ENCODE measurements at places on chromosomes 5 and 9.

GRCh38 chr9:4663956-4664355 lies 1.9 kb downstream of the PLPP6 start:
- no peak for DNase-seq

- DNase-seq = peak; percentile 79
These were observed 266.4 kb upstream of the IRX4 start for GRCh38 chr5:2149195-2149539.

DNA sequence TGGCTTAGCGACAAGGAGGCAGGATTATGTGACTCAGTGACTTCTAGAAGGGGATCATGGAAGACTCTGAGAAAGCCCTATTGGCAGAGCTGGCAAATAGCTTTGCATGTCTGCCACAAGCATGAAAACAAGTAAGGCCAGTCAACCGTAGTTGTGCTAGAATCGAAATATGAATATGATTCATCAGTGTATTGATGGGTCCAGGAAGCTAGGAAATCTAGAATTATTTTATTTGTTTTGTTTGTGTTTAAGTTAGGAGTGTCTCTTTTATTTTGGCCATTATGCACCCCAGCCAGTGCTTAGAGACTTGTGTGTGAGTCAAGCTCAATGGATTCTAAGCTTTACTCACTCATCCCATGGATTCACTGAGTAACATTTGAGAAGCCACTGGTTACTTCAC lies 3.8 kb upstream of the ITGA2 start:
- no peak for DNase-seq

- no peak for DNase-seq
These were observed 9.6 kb upstream of the CTNNAL1 start for GRCh38 chr9:109022873-109023272.

DNA sequence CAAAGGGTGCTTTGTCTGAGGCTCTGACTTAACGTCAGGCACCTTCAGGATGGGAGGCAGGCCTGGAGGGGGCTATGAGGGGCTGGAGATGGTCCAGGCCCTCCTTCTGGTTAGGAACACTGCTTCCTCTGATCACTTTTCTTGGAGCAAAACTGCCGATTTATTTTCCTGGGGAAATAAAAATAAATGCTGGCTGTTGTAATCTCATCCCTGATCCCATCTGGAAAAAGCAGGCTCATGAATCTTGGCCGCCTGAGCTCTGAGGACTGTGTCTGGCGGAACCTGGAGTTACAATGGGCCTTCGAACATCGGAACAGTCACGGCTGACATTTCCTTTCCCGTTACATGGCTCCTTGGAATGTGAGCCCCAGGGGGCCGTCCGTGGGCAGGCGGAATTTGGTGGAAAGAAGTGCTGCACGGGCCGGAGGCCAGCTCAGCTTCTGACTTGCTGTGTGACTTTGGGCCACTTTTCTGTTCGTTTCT lies 157.8 kb downstream of the RGS3 start:
- peak; percentile 43 for DNase-seq

- DNase-seq = no peak
These were observed 286.4 kb upstream of the CDH12 start for GRCh38 chr5:23139338-23140171.

- no peak for DNase-seq
These were observed 61.4 kb downstream of the LMX1B start for GRCh38 chr9:126675147-126675467.

DNA sequence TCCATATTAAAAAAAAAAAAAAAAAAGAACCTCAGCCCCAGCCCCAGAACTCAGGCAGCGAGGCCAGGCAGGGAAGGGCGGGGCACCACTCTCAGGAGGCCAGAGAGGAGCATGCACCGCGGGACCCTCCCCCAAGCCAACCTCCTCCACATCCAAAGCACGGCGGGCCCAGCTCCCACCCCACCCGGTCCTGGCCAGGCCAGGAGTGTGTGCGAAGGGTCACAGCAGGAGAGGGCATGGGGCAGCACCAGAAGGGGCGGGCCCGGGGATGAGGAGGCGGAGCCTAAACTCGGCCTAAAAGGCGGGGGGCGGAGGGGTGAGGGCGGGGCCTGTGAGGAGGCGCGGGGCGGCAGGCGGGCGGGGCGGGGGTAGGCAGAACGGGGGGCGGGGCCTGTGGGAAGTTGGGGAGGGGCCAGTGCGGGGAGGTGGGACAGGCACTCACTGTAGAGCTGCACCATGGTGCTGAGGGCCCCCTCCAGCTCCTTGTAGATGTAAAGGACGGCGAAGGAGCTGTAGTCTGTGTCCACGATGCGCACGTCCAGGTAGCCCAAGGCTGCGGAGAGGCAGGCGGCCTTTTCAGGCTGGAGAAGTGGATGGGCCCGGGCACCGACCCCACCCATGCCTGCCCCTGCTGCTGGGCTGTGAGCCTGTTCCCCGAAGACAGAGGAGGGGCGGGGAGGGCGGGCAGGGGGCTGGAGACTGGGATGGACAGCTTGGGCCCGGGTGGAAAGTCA lies 1.2 kb downstream of the LCN15 start:
- DNase-seq = peak; percentile 20

- no peak for DNase-seq
These were observed 32.1 kb upstream of the POMT1 start for GRCh38 chr9:131470581-131470991.

DNA sequence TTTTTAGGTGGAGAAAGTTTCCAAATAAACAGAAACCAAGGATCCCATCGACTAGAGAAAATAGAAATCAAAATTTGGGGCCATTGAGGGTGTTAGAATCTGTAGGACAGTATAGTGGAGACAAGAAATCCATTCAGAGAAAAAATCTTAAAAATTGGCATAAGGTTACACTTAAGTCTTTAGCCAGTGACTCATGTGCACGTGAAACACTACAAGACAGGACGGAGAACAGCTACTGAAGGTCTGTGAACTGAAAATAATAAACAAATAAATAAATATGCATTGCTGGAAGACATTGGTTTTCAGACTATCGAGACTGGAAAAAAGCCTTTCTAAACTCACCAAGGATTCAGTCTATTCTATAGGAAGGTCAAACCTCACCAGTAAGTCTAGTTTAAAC lies 1955.5 kb downstream of the MAT2B start:
- DNase-seq = no peak

DNA sequence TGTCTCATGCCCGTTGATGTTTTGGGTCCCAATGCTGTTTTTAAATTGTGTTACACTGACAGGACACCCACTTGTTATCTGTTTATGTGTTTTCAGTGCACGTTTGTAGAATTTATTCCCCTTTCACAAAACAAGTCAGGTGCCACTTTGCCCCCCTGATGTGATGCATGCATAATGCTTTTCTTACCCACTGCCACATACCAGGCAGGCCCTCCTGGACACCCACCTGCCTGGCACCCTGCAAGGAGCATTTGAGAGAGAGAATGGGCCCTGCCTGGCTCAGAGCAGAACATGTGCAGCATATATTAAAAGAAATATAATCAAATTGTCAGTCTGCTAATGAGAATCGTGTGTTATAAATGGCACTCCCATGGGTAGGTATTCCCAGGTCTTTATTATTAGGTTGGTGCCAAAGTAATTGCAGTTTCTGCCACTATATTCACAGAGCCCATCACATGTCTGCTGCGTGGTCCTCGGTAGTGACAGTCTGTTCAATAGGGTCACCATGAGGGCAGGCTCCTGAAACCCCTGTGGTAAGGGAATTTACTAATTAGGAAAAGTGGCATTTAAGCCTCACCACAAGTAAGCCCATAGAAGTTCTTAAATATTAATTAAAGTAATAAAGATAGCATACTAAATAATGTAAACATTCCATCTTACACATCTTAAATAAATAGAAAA lies 52.2 kb upstream of the CKMT2 start:
- DNase-seq = no peak

DNA sequence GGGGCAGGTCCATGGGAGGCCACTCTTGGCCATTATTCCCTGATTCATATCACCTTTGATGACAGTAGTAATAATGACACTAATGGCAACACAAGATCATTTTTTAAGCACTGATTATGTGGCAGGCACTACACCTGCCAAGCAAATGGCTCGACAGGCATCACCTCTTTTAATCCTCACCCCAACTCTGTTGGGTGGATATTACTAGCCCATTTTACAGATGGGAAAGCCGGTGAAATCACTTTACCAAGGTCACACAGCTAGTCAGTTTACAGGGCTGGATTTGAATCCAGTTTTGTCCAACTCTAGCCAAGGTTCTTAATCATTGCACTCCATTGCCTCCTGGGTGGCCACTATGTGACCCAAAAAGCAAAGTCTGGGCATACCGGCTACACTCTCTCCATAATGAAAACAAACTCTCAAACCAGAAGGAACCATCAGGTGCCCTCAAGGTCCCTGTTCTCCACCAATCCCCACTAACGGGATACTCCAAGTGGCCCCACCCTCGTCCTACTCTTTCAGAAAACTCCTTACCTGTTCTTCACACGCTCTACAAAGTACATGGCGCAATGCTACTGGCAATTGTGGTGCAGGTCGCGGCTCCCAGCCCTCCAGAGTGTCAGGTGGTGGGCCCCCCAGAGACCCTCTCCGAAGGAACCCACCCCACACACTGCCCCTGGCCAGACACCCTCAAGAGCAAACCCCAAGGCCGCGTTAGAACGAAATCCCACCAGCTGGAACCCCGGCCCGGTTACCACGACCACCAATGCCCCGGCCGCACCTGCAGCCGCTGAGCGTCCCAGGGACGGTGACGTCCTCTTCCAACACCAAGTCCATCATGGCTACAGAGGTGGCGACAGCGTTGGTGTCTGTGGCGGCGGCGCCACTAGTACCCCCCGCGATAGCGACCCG lies 572 bp downstream of the CDK5RAP2 start:
- peak; percentile 22 for DNase-seq

- DNase-seq = no peak
These were observed 219.8 kb upstream of the C9orf72 start for GRCh38 chr9:27792971-27793689.

DNA sequence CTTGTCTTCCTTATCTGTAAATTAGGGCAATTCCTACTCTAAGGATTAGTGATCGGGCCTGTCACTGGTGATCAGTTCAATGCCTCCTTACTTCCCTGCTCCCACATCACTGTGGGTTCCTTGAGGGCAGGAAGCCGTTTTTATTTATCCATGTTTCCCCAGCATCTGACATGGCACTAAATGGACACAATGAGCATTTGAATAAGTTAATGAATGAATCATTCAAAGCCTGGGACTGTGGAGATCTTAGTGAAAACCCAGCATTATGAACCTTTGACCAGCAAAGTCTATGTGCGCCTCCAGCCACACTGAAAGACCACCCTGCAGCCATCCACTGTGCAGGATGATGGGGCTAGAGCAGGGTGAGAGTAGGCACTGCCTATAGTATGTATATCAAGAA lies 11.6 kb downstream of the COL15A1 start:
- no peak for DNase-seq

DNA sequence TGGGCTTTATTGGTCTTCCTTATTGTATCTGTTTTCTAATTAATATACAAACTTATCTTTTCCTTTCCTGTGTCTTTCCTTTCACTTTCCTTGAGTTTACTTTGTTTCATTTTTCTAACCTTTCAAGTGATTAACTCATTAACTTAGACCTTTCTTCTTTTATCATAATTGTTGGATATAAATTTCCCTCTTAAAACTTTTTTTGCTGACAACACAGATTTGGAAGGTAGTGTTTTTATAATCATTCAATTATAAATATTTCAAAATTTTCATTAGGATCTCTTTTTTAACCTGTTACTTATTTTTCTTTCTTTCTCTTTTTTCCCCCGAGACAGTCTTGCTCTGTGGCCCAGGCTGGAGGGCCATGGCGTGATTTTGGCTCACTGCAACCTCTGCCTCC lies 6.9 kb upstream of the ZBTB43 start:
- DNase-seq = no peak

DNA sequence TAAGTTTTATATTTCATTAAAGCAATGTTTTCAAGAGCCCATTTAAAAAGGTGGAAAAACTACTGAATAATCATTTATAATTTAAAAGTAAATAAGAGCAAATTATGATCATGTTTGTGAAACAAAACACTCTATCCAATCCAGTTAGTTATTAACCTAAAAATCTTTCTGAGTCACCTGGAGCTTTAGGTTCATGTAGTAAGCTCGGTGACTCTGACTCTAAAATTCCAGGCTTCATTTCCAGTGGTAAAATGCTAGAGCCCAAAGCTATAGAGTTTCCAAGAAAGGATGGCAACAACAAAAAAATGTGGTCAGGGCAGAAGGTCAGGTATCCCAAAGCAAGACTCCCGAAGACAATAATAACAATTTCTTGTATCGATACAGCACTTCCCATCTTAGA lies 76.1 kb upstream of the SPOCK1 start:
- DNase-seq = no peak

DNA sequence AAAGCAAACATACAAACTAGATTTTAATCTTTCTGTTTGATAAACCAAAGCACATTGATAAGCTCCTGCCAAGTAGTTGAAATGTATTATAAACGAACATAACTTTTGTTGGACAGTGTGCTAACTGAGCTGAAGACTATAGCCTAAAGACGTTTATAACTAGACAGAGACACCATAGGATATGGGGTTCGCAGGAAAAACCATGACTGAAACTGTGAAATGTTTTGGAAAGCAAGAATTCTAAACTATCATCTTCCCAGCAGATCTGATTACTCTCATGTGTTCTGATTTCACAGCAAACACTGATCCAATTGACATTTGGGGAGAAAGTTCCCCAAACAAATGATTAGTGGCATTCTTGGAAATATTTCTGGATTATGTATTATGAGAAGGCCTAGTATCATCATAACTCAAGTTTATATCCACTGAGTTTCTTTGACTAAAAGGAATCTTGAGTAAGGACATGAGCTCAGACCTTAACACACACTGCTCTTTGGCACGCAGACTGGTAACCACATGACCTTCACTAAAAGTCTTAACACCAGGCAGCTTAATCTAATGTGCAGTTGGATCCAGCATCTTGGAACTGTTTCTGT lies 375.2 kb downstream of the ZNF608 start:
- peak; percentile 77 for DNase-seq

- no peak for DNase-seq
These were observed 369.9 kb downstream of the EFNA5 start for GRCh38 chr5:107300721-107301327.

GRCh38 chr9:78103971-78104433 lies 72.4 kb upstream of the GNAQ start:
- DNase-seq = no peak

- DNase-seq = peak; percentile 55
These were observed 26.5 kb downstream of the SMC5 start for GRCh38 chr9:70285246-70285645.

DNA sequence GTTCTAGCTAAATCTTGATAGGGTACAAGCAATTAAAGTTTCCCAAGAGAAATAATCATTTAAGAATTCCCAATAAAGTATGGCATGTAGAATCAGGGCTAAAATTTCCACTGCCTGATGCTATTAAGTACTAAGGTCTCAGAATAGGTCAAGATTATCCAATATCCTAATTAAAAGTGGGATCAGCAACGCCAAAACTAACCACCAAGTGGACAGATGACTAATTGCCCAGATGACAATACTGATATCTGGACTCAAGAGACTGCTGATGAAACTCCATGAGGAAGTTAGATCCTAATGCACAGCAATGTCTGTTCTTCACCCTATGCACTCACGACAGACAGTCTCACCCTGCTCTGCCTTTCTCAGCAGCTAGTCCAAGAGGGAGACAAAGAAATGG lies 14.3 kb downstream of the DEPDC1B start:
- DNase-seq = no peak

GRCh38 chr5:149156435-149157083 lies 15.3 kb downstream of the ABLIM3 start:
- DNase-seq = no peak
